Activated naive CD8-positive, alpha-beta T cell treated with anti-CD3 and anti-CD28 coated beads, Interleukin-2, amount 50 U/mL, for 16 hours (primary cell): ENCODE measurements at places on chromosomes 12 and 14.

DNA sequence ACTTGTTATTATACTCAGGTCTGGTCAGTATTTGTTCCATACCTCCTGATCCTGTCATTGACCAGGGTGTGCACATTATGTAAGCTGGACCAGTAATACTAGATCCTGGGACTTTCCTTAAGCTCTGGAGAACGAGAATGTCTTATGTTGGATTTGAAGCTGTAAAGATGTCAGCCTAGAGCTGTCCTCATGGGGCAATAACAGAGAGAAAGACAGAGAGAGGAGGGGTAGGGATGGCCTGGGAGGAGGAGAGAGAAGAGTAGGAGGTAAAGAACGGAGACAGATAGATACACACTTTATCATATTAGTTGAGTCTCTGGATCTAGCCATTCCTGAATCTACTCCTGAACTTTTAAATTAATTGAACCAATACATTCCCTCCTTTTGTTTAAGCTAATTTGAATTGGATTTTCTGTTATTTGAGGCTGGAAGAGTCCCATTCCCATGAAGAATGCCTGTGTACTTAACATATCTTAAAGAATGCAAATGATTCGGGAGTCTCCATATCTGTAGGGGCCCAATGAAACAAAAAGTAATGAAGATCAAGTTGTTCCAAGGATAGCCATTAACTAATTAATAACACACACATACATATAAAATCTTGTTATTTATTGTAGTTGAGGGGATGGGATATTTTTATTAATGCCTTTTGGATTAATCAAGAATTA, 55.9 kb downstream of the PLEKHA5 start:
- DNase-seq: no peak

DNA sequence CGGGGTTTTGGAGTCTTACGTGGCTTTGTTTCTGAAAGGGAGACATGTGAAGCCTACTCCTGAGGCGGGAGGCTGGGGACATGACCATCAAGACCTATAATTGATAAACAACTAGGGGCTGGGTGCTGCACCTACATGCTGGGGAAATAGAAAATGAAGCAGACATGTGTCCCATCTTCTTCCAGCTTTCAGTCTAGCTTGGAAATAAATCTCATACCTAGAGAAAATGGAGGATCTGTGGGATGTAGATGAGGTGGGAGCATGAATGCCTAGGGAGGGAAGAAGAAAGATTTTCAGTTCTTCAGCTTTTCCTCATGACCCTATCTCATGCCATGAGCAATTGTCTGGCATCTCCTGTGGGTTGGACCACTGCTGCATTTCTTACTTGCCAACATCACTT, 22.1 kb downstream of the EMP1 start:
- DNase-seq: no peak

DNA sequence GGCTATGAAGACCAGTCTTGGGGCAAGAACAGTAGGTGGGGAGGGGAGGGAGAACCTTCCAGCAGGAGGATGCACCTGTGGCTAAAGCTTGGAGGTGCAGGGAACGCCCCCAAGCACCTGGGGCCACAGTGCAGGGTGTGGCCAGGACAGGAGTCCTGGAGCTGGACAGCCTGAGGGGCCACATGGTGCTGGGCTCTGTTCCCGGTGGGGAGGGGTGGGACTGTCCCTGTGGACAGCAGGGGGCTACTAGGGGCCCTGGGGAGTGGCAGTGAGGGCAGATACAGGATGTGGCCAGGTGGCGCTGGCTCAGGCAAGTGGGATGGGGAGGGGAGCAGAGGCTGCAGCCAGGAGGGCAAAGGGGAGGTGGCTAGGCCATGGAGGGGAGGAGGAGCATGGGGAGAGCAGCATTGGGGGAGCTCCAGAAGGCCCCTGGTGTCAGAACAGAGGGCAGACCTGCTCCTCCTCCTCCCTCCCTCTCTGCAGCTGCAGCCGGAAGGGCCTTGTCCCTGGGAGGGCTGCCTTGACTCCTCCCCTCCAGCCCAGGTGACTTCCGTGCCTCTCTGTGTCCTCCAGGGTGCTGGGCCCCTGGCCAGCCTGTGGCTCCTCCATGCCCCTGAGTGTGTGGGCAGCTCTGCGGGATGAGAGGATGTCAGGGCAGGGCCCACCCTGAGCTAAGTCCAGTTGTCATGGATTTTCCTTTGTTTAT, 68.4 kb upstream of the DLK1 start:
- no peak for DNase-seq

GRCh38 chr12:96989916-96990315, 82.9 kb downstream of the NEDD1 start:
- no peak for DNase-seq

- DNase-seq: no peak
Measured at GRCh38 chr12:32016680-32017482, 57.7 kb downstream of the RESF1 start.

DNA sequence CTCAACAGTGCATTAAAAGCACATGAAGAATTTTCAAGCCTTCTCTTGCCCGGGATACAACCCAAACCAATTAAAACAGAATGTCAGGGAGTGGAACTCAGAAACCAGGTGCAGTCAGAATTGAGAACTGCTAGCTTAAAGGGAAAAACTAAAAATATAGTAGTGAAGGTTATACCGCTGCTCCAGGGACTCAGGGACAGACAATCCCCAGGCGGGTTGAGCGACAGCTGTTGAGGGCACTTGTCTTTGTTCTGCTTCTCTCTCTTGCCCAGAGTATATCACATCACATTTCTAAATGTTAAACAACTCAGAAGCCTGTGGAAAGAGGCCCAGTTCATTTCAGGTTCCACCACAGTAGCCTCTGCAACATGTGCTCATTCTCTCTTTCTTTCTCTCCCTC, 93.1 kb downstream of the SLC5A8 start:
- DNase-seq: no peak

DNA sequence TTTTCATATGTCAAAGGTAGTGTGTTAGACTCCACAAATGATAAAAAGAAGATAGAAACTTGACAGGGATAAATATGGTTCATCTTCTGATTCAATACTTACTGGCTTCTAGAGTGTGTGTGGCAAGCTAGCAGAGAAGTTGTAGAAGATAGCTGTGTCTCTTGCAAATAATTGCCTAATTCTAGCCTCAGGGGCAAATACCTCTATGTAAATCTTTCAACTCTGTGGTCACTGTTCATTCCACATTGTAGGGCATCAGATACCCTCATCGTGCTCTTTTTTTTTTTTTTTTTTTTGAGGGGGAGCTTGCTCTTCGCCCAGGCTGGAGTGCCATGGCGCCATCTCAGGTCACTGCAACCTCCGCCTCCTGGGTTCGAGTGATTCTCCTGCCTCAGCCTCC, 1.7 kb downstream of the OLR1 start:
- no peak for DNase-seq
